H9 (cell line): ENCODE measurements at places on chromosomes 5 and 9. TPM values are rescaled to one million over a fixed set of nuclear protein-coding genes. Genes with fewer than 3 reads are reported as not detected.

ARL14EPL gene
- not detected in 2 replicates for total RNA-seq

DNM1 gene
- 54.3 and 58.0 TPM in 2 replicates for total RNA-seq

GRCh38 chr5:131384616-131385214, 120.9 kb downstream of the CDC42SE2 start:
- no peak overlapping the region for H3K4me3 ChIP-seq
- DNase-seq, result no peak
- no peak overlapping the region for H3K27ac ChIP-seq
- H3K36me3 ChIP-seq, result no peaks in the 10 kb centered on the region

- H3K27ac ChIP-seq, result no peak overlapping the region
- peaks cover 18% of the 10 kb centered on the region for H3K36me3 ChIP-seq
- H3K4me1 ChIP-seq, result peaks cover 3% of the 10 kb centered on the region; the same call in 1 of the 2 replicates
- H3K27me3 ChIP-seq, result no peaks in the 10 kb centered on the region
- no peak for DNase-seq
- H3K4me3 ChIP-seq, result no peak overlapping the region
Observed at GRCh38 chr9:99125446-99125845, 20.5 kb downstream of the TGFBR1 start.

DNA sequence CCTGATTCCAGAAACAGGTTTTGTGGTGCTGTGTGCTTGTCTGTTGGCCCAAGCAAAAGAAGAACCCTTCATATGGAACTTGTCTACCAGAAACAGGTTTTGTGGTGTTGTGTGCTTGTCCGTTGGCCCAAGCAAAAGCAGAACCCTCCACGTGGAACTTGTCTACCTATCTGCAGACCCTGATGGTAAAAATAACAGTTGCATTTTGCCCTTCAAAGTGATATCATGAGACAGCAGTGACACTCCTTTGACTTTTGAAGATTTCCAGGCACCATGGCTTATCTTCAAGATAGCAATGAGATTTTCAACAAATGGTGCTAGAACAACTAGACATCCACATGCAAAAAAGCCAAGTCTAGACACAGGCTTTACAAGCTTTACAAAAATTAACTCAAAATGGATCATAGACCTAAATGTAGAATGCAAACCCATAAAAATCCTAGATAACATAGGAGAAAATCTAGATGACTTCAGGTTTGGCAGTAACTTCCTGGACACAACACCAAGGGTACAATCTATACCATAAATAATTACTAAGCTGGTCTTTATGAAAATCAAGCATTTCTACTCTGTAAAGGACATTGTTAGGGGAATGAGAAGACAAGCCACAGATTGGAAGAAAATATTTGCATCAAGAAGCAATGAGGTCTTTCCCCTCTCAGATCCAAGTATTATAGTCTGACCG, 16.8 kb downstream of the MACROH2A1 start:
- H3K4me3 ChIP-seq, result no peak overlapping the region
- no peak overlapping the region for H3K27ac ChIP-seq

- no peaks in the 10 kb centered on the region for H3K4me1 ChIP-seq
- DNase-seq, result no peak
- no peak overlapping the region for H3K4me3 ChIP-seq
- H3K36me3 ChIP-seq, result no peaks in the 10 kb centered on the region; the same call in 2 of the 3 replicates
- no peaks in the 10 kb centered on the region for H3K27me3 ChIP-seq
- H3K27ac ChIP-seq, result no peak overlapping the region
Observed at GRCh38 chr9:37174247-37174646, 53.9 kb downstream of the ZCCHC7 start.

- H3K27ac ChIP-seq, result no peak overlapping the region
- DNase-seq, result peak; percentile 66
- peaks cover 25% of the 10 kb centered on the region for H3K36me3 ChIP-seq
- peak overlapping the region; percentile 65 for H3K4me3 ChIP-seq
Observed at GRCh38 chr9:133060417-133060841, 1.4 kb upstream of the CEL start.

DNA sequence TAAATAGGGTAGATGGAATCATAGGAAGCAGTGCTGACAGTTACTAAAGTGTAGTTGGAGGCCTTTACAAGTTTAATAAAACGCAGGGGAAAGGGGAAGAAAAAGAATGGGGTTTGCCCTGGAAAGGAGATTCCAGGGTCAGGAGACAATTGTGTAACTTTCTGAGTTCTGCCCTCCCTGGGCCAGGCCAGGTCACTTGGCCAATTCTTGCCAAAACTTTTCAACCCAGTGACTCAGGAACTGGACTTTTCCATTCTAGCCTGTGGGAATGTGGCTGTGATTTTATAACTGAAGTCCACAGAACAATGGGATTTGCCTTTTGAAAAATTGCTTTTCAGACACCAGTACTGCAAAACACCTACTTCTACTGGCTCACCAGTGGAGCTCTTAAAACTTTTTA, 289.8 kb upstream of the ANKRD55 start:
- no peak for DNase-seq
- H3K4me3 ChIP-seq, result no peak overlapping the region
- H3K27me3 ChIP-seq, result no peaks in the 10 kb centered on the region
- H3K27ac ChIP-seq, result no peak overlapping the region
- H3K4me1 ChIP-seq, result no peaks in the 10 kb centered on the region; the same call in 1 of the 2 replicates
- no peaks in the 10 kb centered on the region for H3K36me3 ChIP-seq

DNA sequence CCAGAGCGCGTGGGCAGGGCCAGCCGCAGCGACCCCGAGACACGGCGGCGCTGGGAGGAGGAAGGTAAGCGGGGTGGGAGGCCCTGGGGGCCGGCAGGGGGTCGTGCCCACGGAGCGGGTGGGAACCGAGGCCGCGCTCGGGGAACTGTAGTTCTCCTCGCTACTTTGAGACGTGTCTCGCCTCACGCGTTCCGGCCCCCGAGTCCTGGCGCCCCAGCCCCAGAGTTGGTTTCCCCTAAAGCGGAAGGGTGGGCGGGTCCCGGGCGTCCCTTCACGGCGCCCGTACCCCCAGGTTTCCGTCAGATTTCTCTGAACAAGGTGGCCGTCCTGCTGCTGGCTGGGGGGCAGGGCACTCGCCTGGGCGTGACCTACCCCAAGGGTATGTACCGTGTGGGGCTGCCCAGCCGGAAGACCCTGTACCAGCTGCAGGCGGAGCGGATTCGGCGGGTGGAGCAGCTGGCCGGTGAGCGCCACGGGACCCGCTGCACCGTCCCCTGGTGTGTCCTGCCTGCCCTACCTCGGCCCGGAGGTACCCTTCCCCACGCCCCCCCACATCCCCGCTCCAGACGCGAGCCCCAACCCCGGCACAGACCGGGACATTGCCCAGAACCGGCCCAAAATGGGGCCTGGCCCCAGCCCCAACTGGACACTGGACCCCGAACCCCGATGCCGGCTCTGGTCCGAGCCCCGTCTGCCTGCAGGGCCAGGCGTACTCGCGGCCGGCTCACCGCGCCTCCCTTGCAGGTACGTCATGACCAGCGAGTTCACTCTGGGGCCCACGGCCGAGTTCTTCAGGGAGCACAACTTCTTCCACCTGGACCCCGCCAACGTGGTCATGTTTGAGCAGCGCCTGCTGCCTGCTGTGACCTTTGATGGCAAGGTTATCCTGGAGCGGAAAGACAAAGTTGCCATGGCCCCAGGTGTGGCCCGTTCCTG, 709 bp downstream of the UAP1L1 start:
- no peak overlapping the region for H3K27ac ChIP-seq
- no peaks in the 10 kb centered on the region for H3K36me3 ChIP-seq
- H3K27me3 ChIP-seq, result peaks cover 7% of the 10 kb centered on the region; the same call in 1 of the 2 replicates
- no peak for DNase-seq
- peaks cover 3% of the 10 kb centered on the region; the same call in 1 of the 2 replicates for H3K4me1 ChIP-seq
- peak overlapping the region; percentile 76 for H3K4me3 ChIP-seq

DNA sequence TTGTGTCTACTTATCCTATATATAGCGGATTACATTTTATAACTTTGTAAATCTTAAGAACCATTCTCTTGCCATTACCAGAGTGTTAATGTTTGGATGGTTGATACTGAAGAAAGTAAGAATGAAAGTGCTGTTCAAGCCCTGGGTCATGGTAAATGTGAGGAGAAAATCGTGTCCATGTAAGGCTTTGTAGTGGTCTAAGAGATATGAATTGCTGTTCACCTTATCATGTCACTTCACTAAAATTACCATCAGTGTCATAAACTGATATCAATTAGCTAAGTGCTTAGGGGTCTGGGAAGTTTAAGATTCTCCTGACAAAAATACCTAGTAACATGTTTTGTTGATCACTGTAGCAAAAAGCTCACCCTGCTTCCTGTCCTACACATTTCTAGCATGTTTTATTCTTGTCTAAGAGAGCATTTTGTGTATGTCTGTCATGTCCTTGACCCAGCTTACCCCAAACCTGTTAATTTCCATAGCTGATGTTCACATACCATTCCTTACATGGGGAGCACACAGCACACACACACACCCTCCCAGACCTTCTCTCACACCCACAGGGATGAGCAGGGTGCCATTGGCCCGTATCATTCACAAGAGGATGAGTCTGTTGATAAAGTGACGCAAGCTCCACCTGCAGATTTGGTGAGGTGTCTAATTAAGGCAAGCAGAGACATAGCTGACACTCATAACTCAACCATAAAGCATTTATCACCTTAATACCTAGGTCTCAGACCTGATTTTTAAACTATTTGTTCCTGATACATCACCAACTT, 125.1 kb upstream of the PAM start:
- no peak overlapping the region for H3K27ac ChIP-seq
- H3K4me1 ChIP-seq, result no peaks in the 10 kb centered on the region
- DNase-seq, result no peak
- peaks cover 22% of the 10 kb centered on the region for H3K36me3 ChIP-seq

DNA sequence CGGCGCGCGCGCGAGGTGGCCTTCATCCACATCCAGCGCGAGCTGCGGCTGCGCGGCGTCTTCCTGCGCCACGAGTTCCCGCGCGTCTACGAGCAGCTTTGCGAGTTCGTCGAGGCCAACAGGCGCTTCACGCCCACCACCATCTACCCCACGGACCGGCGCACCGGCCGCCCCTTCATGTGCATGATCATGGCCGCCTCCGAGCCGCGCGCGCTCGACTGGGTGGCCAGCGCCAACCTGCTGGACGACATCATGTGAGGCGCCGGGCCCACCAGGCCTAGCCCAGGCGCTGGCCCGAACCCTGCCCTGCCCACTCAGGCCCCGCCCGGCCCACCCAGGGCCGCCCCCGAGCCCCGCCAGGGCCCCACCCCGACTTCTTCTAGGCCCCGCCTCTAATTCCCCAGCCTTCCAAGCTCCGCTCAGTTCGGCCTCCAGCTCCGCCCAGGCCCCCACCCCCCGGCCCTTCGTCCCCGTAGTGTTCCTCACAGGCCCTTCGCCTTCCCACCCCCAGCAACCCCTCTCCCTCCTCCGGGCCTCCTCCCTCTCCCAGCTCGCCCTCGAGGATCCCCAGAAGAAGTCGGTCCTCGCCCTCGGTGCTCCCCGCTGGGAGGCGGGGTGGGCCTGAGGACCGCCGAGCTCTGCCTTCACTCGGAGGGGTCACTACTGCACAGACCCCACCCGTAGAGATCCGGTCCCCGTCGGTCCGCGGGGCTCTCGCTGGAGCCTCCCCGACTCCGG, 2.0 kb upstream of the PHPT1 start:
- H3K27ac ChIP-seq, result no peak overlapping the region
- no peaks in the 10 kb centered on the region for H3K4me1 ChIP-seq
- H3K36me3 ChIP-seq, result peaks cover 10% of the 10 kb centered on the region; the same call in 1 of the 2 replicates
- no peaks in the 10 kb centered on the region for H3K27me3 ChIP-seq
- H3K4me3 ChIP-seq, result peak overlapping the region; percentile 91
- DNase-seq, result peak; percentile 93
